Common myeloid progenitor, CD34-positive (primary cell): ENCODE measurements at places on chromosomes 2 and 18.

- no peak for DNase-seq
Observed at GRCh38 chr2:130372833-130373807, 17.3 kb downstream of the PTPN18 start.

GRCh38 chr2:107137706-107138105 is 251.7 kb upstream of the ST6GAL2 start:
- DNase-seq: no peak

- DNase-seq: no peak
Observed at GRCh38 chr18:55427951-55428350, 160.0 kb downstream of the TCF4 start.

GRCh38 chr2:204061241-204061640 is 124.7 kb downstream of the ICOS start:
- DNase-seq: no peak

DNA sequence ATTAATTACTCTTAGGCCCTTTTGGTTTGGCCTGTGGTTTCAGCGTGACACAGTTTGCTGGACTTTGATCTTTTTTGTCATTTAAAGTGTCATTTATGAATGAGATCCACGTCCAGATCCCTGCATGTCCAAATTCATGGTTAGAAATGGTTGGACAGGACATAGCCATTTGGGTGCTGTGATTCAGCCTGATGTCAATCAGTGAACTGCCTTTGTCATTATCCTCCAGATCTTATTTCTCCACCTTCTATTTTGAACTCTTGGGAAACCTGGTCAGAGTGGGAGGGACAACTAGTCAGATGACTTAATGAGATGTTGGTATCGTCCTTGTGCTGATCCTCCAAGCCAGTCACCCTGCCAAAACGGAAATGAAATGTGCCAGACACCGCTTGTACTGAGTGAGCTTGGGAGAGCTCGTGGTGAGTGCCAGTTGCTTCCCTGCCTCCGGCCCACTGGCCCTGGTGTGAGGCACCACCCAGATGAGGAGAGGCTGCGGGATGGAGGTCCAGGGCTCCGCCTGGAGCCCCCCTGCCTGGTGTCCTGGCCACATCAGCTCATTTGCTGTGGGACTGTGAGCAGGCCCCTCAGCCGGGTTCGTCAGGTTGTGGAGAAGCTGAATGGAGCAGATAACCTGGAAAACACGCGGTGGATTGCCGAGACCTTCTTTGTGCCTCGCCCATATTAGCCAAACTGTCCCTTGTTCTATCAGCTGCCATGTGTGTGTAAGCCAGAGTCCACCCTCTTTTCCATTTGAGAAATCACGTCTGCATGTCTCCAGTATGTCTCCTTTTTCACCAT is 70.1 kb downstream of the DGKD start:
- no peak for DNase-seq

DNA sequence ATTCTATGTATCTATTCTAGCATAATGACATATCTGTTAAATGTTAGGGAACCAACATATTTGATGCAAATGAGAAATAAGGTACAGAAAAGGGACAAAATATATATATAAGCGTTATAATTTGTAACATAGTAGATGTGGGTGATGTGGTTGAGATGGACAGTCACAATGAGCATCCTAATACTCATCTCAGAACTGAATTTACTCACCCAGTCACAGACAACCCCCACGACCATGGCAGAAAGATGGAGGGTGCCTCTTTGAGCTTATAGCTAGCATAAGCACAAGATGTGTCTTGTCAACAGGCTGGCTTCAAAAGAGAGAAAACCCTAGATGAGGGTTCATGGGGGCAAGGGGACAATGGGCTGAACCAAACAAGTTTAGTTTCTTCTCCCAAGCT is 9.1 kb upstream of the DSG3 start:
- no peak for DNase-seq

- peak; percentile 97 for DNase-seq
Observed at GRCh38 chr18:3525870-3526420, 76.0 kb downstream of the TGIF1 start.

DNA sequence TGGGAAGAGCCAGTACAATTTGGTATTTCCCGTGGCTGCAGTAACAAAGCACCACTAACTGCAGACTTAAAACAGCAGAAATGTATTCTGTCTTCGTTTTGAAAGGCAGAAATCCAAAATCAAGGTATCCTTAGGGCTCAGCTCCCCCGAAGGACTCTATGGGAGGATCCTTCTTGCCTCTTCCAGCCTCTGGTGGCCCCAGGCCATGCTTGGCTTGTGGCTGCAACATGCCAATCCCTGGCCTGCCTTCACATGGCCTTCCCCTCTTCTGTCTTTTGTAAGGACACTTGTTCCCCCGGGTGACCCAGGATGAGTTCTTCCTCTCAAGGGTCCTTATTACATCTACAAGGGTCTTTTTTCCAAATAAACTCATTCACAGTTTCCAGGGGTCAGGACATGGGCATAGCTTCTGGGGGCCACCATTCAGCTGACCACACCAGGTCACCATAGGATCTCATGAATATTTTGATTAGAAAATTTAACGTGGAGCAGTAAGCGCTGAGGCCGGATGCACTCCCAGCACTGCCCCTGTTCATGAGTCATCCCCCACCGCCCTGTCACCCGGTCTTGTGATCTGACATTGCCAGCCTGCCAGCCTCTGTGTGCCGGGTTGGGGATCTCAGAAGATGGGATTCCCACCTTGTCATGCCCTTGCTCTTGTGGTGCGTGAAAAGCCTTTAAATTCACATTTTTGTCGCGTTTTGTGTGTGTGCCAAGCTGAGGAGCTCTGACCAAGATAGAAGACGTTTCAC is 61.2 kb upstream of the B3GNT7 start:
- no peak for DNase-seq

- DNase-seq: peak; percentile 20
Observed at GRCh38 chr2:138610201-138610953, 108.8 kb downstream of the SPOPL start.

DNA sequence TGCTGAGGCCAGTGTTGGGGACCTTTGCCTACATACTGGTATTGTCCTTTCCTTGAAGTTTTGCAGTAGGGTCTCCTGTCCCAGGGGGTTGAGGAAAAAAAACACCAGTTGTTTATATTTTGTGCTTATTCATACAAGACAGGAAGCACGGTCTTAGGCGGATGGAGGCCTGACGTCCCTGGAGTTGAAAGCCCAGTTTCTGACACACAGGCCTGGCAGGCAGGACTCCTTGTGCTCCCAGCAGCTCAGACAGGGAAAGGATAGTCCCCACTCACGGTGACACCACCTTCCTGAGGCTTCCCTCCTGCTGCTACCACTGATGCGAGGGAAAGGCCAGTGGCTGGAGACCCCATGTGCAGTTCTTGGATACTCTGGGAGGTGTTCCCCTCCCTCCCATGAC is 15.5 kb upstream of the SP100 start:
- no peak for DNase-seq

GRCh38 chr2:113105047-113105785 is 22.2 kb upstream of the IL1RN start:
- DNase-seq: no peak

- no peak for DNase-seq
Observed at GRCh38 chr18:39425172-39425850, 1859.7 kb upstream of the CELF4 start.

GRCh38 chr2:29562896-29563295 is 358.5 kb downstream of the ALK start:
- no peak for DNase-seq

GRCh38 chr18:48740068-48740440 is 201.2 kb downstream of the CTIF start:
- DNase-seq: no peak

DNA sequence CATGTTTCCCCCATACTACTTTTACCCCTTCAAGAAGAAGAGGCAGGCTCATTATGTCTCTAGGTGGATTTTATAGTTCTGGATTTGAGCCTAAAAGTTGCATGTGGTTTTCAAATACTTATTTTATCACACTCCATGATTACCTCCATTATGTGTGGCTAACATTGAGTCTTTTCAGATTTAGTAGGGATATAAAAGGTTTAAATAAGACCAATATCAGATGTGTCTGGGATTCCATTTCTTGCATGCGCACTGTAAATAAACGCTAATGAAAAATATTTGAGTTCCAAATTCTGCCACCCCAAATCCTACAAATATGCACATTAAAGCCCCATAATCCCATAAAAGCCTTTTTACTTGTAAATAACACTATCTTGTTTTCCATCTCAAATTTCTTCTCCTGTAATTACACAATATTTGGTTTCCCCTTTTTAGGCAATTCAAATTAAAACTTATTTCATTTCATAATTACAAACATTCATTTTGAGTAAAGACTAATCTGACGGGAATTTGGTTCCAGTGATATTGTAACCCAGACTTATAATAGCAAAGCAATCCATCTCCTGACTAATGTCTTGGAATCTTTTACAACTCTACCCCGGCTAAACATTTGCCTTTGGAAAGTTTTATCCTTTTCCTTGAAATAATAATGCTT is 600.0 kb downstream of the SLC4A3 start:
- no peak for DNase-seq

DNA sequence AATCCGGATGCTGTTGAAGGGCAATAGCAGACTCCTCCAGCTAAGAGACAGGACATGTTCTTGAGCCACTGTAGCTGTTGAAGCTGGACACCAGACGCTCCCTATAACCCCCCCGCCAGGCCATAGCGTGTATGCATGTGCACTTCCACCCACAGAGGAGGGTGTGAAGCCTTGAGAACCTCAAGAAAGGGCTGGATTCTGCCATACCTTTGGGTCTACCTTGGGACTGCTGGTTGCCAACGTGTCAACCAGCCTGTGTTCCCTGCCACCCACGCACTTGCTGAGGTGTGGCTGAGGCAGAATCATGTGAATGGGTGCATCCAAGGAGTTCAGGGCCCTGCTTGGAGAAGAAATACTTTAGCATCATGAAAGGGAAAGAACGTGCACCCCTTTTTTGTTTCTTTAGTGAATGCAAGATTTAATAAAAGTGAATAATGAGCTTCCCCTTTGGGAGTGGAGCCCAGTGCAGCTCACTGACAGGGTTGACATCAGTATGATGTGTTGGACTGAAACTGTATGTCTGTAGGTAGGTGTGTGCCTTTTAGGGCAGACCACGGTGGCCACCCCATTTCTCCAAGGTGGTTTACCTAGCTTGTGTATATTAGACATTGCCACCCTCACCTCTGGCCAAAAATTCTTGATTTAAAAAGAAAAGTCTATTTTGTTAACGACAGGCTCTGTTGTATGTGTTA is 198.3 kb downstream of the MGAT5 start:
- no peak for DNase-seq

DNA sequence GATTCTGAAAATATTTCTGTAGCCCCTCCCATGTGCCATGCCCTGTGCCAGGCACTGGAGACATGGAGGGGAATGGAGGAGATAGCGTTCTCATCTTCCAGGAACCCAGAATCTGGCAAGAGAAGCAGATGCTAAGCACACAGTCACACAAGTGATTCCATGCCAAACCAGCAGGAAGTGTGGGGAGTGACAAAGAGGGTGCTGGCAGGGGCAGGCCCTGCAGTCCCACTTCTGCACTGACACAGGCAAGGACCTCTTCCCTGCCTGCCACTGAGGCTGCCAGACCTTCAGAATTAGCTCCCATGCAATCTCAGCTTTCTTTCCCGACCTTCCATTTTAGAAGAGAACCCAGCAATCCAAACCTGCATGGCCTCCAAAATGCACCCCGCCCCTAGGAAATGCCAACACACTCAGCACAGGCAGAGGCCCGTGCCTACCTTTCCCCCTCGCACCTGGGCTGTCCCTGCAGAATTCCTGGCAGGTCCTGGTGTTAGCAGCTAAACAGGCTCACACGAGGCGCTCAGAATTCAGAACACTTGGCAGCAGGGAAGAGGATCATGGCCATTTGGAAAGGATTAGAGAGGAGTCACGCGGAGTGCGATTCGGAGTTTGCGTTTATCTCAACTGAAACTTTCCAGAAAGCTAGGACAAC is 155.3 kb downstream of the MSH2 start:
- DNase-seq: no peak

DNA sequence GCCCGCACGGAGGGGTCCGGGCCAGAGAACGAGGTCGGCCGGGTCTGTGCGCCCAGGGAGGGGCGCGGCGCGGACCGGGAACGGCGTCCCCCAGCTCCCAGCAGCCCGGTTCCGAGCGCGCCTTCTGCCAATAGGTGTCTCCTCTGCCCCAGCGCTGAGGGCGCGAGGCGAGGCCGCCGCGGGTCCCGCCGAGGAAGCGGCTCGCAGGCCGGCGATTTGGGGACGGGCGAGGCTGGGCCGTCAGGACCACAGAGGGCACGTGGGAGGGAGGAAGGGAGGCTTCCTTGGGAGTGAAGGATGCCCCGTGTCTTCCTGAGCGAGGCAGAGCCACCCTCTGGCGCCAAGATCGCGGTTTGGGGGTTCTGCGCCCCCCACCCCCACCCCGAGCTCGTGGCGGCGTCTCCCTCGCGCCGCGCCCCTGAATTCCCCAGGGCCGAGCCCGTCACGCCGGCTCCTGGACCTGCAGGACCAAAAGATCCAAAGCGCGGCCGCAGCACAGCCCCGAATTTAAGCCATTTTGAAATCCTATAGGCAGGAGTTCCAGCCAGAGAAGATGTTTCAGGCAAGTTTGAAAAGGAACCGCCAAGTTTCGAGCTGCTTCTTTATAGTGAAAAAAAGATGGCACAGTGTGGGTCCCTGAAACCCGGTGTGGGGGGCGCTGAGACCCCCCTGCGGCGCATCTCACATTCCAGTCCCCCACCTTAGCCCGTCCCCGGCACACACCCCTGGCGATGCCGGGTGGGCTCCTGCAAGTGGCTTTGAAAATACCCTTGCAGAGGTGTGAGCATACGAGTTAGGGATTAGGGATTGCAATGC is 909 bp downstream of the NFATC1 start:
- DNase-seq: no peak

DNA sequence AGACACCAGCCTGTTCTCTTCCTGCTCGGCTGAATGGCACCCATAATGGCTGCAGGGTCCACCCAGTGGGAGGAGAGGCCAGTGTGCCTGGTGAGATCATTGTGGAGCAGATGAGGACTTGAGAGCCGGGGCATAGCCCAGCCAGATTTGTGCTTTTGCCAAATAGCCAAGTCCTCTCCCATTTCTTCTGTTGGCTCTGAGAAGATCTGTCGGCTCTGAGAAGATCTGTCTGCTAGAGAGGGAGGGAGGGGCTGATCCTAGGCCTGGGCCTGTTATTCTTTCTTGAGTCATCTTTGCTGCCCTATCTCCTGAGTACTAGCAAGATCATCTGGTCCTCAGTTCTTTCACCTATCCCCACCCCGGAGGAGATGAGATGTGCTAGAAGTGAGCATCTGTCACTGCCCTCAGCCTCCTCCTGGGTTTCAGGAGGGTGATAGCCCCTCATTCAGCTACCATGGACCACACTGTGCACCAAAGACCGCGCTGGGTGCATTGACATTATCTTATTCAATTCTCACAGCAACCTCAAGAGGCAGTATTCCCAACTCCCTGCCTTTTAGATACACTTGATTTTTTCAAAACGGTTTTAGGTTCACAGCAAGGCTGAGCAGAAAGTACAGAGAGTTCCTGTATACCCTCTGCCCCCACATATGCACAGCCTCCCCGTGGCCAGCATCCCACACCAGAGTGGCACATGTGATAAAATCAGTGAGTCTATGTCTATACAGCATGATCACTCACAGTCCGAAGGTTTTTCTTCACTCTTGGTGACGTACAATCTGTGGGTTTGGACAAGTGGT is 98.6 kb downstream of the CAPN13 start:
- DNase-seq: no peak

GRCh38 chr2:126902152-126902835 is 3.6 kb downstream of the TEX51 start:
- DNase-seq: no peak
